Nasal cavity respiratory epithelium epithelial cell of viscerocranial mucosa (primary cell): ENCODE measurements at places on chromosomes 4 and X. TPM values are rescaled to one million over a fixed set of nuclear protein-coding genes. Genes with fewer than 3 reads are reported as not detected.

FGF2 gene
- 6.8 and 19.1 TPM in 2 replicates for total RNA-seq

SPATA4 gene
- under 0.01 and 0.14 TPM in 2 replicates for total RNA-seq

BEX3 gene
- total RNA-seq = 92.6 and 160 TPM in 2 replicates

MSN gene
- total RNA-seq = 80.0 and 155 TPM in 2 replicates

PLK4 gene
- 1.2 and 1.4 TPM in 2 replicates for total RNA-seq

PF4V1 gene
- total RNA-seq = not detected in 2 replicates

RIPPLY1 gene
- total RNA-seq = not detected in 2 replicates

CCNA2 gene
- total RNA-seq = 0.34 and 0.93 TPM in 2 replicates

INTU gene
- total RNA-seq = 4.8 and 11.4 TPM in 2 replicates

DRD5 gene
- 0.14 TPM in 1 of 2 replicates, not detected in the other for total RNA-seq

MAGEB10 gene
- total RNA-seq = not detected in 2 replicates

ANXA3 gene
- total RNA-seq = 350 and 1,826 TPM in 2 replicates

CTAG1B gene
- not detected in 2 replicates for total RNA-seq

SHISA3 gene
- not detected in 2 replicates for total RNA-seq

RTL3 gene
- not detected in 2 replicates for total RNA-seq

PHKA1 gene
- total RNA-seq = 21.6 and 24.9 TPM in 2 replicates

TAF7L gene
- total RNA-seq = under 0.01 and 0.14 TPM in 2 replicates

DUX4 gene
- not detected in 2 replicates for total RNA-seq

ASMT gene
- not detected in 2 replicates for total RNA-seq

SAGE1 gene
- total RNA-seq = not detected in 2 replicates

CENPE gene
- total RNA-seq = 0.85 and 1.0 TPM in 2 replicates

HOPX gene
- total RNA-seq = 19.6 and 86.5 TPM in 2 replicates

PNMA5 gene
- not detected in 2 replicates for total RNA-seq

SPIN3 gene
- 8.5 and 12.7 TPM in 2 replicates for total RNA-seq

MAML3 gene
- total RNA-seq = 2.4 and 3.6 TPM in 2 replicates
